ENCODE measurements at places on chromosomes 5 and 9.

GRCh38 chr9:12826924-12827565, 52.2 kb downstream of the LURAP1L start:
- DNase-seq: no peak

DNA sequence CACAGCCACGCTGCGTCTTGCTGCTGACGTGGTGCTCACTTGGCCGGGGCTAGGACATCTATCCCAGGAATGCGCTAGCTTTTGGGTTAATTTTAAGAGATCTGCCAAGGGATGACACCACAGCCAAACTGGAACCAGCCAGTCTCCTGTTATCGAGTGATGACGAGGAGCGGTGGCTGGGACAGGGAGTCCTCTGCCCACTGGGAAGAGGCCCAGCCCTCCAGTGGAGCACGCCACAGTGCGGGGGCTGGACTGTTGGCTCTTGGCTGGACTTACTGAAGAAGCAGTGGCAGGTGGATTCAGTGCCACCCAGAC, 55.1 kb upstream of the PHYKPL start:
- no peak for DNase-seq

- no peak for DNase-seq
Observed at GRCh38 chr9:33781736-33782135, 13.6 kb upstream of the PRSS3 start.

DNA sequence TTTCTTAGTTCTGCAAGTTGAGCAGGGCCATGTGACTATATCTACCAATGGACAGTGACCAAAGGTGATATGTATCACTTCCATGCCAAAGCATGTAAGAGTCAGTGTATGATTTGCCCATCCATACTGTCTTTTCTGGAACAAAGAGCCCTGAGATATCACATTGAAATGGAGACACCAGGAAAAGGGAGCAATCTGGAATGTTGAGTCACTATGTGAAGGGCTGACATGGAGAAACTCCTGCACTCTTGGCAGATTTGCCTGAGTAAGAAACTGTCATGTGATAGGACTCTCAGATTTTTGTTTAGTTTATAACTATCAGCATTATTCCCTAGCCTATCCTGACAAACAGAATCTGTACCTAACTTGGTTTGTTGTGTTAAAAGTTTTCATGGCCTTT, 29.8 kb upstream of the TMEM161B start:
- no peak for DNase-seq

DNA sequence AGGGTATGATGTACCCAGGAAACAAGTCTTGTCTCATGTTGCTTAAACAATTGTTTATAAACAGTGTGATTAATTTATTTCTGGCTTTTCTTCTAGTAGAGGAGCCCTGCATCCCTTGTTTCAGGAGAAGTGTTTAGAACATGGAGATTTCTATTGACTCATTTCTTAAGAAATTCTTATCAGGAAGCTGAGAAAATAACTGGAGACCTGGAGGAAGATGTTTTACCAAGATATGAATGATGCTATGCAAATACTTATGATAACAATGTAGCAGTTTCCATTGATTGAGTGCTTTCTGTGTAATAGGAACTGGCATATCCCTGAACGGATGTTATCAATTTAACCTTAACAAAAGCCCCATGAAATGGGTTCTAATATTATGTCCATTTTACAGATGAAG, 108.6 kb downstream of the FBXO38 start:
- no peak for DNase-seq

GRCh38 chr5:87360132-87360531, 52.6 kb downstream of the CCNH start:
- DNase-seq: no peak

GRCh38 chr9:136694872-136695247, 7.6 kb upstream of the AGPAT2 start:
- no peak for DNase-seq

DNA sequence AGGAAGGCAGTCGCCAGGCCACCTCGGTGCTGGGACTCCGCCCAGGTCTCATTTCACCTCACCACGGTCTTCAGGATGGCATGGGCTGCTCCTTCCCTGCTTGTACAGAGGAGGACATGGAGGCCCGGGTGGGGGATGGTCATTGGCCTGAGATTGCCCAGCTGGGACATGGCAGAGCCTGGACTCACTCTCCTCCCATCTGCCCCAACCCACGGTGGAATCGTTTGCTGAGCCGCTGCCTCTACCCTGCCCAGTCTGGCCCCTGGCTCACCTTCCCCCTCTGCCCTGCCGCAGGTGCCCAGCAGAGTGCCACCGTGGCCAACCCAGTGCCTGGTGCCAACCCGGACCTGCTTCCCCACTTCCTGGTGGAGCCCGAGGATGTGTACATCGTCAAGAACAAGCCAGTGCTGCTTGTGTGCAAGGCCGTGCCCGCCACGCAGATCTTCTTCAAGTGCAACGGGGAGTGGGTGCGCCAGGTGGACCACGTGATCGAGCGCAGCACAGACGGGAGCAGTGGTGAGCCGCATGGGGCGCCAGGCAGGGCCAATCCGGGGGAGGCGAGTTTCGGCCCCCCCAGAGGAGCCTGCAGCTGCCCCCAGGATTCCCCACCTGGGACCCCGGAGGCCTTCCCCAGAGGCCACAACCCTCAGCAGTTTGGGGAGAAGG, 36.7 kb downstream of the HK3 start:
- no peak for DNase-seq

GRCh38 chr5:14458414-14458813, 123.2 kb upstream of the OTULINL start:
- no peak for DNase-seq

GRCh38 chr9:28832168-28832770, 1259.0 kb upstream of the C9orf72 start:
- no peak for DNase-seq

DNA sequence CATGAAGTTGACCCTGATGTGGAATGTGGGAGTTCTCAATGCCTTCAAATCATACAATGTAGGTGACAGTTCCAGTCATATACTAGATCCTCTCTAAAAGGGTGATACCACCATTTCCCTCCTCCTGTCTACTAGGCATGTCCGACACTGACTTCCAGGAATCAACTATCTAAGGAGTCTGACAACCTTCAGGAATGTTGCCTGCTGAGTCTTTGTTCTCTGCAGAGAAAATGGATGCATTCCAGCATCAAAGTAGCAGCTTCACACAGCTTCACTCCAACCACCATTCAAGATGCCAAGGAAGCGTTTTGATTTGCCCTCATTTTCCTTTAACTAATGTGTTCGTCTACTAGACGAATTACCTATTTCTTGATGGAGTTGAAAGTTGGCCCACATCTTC, 530.2 kb downstream of the EBF1 start:
- peak; percentile 39 for DNase-seq

DNA sequence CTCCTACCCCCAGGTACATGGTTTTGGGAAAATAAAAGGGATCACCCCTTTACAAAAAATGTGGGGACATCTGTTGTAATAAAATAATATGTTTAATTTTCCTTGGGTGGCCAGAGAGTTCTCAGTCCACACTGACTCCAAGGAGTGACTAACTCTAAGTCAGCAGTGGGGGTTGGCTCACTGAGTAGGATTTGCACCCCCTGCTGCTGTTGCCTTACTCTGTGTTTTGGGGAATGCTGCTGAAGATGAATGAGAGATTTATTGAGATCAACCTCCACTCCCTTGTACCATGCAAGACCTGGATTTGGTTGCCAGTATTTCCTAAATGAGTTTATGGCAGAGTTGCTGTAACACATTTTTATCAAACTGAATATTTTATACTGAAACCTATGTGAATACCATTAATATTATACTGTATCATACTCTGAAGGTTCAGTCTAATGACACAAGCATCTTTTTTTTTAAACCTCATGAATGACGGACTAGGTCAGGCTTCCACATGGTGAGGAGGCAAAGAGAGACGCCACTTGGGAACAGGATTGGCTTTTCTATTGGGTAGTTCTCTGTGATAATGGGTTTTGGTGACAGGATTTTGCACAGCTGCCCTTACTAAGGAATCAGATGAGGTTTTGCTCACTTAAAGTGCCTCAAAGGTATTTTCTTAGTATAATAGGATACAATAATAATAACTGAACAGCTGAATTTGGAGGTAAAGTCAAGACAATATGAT, 121.3 kb upstream of the OSMR start:
- no peak for DNase-seq

GRCh38 chr5:3006961-3007551, 255.6 kb upstream of the IRX2 start:
- no peak for DNase-seq

GRCh38 chr5:29811914-29812679, 1381.4 kb upstream of the CDH6 start:
- no peak for DNase-seq

GRCh38 chr9:127611899-127612790, at the start of gene STXBP1:
STXBP1 (plus strand) TSS chr9:127612277; CDS start chr9:127612404, 127 bp downstream.
- DNase-seq: peak; percentile 95

GRCh38 chr5:147689426-147689825, 93.1 kb downstream of the JAKMIP2 start:
- DNase-seq: no peak

GRCh38 chr5:2136728-2137333, 254.1 kb upstream of the IRX4 start:
- DNase-seq: no peak

DNA sequence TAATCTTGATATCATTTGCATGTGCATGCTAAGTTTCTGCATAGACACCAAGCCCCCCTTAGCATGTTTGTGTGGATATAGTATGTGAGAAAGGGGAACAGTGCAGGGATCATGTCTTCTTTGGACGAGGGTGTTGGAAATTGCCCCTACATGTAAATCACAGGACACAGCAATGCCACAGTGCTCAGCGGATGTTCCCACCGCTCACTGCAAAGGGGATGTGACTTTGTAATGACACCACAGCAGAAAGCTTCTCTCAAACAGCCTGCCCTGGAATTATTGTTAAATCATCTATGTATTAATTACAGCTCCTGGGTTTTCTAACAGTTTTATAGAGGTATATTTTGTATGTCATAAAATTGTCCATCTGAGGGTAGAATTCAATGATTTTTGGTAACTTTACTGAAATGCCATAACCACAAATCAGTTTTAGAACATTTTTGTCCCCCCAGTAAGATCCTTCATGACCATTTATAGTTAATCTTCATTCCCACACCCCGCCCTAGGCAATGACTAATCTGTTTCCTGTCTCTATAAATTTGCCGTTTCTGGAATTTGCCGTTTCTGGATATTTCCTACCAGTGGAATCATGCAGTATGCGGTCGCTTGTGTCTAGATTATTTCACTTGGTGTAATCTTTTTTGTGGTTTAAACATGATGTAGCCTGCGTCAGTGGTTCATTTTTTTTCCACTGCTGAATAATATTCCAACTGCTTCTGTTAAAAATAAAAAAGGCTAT, 648.5 kb upstream of the WWC1 start:
- DNase-seq: no peak

GRCh38 chr5:124728968-124729332, 17.5 kb downstream of the ZNF608 start:
- DNase-seq: no peak

DNA sequence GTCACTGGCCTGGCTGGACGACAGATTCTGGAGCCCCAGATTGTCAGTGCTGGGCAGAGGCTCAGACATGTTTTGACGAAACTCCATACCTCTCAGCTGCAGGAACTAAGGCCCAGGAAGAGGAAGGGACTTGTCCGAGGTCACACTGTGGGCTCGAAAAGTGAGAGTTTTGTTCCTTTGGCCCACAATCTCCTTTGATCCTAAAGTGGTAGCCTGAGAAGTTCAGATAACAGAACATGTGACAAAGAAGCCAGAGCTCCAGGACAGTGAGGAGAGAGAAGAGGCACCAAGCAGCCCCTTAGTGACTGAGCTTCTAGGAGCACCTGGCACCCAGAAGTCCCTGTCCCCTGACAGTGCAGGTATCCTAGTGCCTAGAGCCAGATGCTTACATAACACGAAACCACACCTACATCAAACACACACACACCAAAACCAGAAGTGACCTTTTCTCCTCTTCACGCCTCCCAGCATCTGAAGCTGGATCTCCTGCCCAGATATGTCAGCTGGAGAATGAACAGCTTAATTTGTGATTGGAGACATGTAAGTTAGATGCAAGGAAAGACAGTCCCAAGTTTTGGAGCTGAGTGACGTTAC, 88.9 kb downstream of the ADRB2 start:
- peak; percentile 75 for DNase-seq

- no peak for DNase-seq
Observed at GRCh38 chr5:154653418-154653763, 101.8 kb upstream of the LARP1 start.

GRCh38 chr9:976258-976942, at the start of gene DMRT3:
DMRT3 (plus strand) TSS chr9:976655; CDS start chr9:977002, 347 bp downstream.
- DNase-seq: peak; percentile 87

DNA sequence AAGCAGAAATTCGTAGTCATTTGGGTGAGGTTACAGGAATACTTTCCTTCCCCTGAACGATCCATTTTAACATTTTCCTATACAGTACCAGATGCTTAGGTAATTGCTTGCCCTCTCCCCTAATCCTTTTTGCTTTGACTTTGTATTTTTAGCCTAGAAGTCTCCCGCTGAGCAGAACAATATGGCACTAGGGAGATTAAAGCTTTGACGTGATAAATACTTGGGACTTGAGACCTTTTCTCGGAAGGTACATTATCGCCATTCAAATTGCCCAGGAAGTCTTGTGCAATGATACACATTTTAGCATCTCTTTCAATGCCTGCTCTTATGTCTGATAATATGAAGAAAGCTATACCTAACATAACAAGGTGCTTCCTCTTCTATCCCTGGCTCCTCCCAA, 22.9 kb upstream of the SPATA31C2 start:
- no peak for DNase-seq

DNA sequence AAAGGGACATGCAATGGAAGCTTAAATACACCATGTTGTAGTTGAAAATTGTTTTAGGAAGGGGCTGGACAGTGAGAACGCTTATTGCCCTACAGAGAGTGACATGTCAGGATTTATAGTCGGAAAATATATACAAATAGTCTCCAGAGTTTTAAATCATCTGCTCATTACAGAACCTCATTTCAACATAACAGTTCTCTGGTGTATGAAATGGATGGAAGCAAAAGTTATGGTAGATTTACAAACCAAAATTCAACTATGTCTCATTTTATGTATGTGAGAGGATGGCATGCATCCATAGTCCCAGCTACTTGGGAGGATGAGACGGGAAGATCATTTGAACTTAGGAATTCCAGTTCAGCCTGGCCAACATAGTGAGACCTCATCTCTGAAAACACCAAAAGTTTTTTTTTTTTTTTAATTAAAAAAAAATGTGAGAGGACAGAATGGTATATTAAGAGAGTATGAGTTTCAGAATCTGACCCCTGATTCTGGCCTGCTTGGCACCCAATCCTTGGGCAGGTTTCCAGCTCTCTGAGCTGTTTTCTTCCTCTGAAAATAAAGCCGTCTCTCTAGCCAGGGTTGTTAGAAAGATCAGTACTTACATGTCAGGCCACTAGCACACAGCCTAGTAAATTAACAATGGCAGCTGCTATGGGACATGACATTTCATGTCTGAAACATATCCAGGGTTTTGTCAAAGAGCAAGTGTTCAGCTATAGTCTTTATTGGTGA, 40.1 kb downstream of the IQGAP2 start:
- no peak for DNase-seq

GRCh38 chr9:99555792-99556191, 265.9 kb upstream of the NR4A3 start:
- no peak for DNase-seq

- no peak for DNase-seq
Observed at GRCh38 chr5:76450054-76450453, 47.0 kb downstream of the IQGAP2 start.

All from esophagus muscularis mucosa (tissue), 4 donors.